ENCODE measurements at places on chromosomes 16 and 17. TPM values are rescaled to one million over a fixed set of nuclear protein-coding genes. Genes with fewer than 3 reads are reported as not detected.

The CMC2 gene
- 82.0 TPM for total RNA-seq

The HOXB1 gene
- not detected for total RNA-seq

The CTRL gene
- 2.0 TPM for total RNA-seq

The CDH5 gene
- total RNA-seq, result 0.18 TPM

The TMEM235 gene
- not detected for total RNA-seq

The APOH gene
- total RNA-seq, result 1.2 TPM

The FOXL1 gene
- total RNA-seq, result 9.3 TPM

The PRRT2 gene
- 9.7 TPM for total RNA-seq
